ENCODE measurements at places on chromosomes 7 and 10.
A peak's percentile ranks its signal among the peaks of the same experiment; 100 is the strongest.

DNA sequence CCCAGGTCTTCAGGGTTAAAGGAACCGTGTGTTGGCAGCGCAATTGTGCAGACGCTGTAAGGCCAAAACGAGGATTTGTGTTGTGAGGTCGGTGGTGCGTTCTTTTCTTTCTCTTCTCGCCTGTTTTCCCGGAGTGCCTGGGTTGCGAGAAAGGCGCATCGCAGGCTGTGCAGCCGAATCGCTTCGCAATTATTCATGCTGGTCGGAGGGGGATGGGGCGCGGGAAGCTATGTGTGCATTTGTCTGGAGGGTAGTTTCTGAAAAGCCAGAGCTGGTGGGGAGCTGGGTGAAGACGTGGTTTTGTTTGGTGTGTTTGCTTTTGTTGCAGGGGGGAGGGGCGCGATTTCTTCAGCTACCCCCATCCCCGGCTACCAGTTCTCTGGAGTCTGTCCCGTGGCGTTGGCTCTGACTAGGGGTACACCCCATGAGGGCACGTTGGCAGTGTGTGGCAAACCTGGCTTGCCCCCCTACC, 2.1 kb downstream of the MXI1 start:
- DNase-seq, result peak; percentile 66

DNA sequence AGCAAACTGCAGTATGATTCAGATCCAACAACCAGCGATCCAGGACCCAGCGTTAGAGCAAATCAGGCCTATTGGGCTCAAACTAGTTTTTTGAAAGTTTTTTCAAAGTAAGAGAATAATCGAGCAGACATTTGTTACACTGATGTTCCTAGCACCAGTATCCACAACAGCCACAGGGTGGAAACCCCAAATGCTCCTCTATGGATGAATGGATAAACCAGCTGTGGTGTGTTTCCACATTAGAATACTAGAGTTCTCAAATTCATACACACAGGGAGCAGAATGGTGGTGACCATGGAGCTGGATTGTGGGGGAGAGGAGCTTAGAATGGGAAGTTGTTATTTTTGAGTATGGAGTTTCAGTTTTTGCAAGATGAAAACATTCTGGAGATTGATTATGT, 60.7 kb downstream of the PDIA4 start:
- DNase-seq, result no peak

GRCh38 chr7:106045139-106045538, 67.0 kb downstream of the SYPL1 start:
- no peak for DNase-seq

- no peak for DNase-seq
Measured at GRCh38 chr10:3681642-3682554, 103.1 kb downstream of the KLF6 start.

DNA sequence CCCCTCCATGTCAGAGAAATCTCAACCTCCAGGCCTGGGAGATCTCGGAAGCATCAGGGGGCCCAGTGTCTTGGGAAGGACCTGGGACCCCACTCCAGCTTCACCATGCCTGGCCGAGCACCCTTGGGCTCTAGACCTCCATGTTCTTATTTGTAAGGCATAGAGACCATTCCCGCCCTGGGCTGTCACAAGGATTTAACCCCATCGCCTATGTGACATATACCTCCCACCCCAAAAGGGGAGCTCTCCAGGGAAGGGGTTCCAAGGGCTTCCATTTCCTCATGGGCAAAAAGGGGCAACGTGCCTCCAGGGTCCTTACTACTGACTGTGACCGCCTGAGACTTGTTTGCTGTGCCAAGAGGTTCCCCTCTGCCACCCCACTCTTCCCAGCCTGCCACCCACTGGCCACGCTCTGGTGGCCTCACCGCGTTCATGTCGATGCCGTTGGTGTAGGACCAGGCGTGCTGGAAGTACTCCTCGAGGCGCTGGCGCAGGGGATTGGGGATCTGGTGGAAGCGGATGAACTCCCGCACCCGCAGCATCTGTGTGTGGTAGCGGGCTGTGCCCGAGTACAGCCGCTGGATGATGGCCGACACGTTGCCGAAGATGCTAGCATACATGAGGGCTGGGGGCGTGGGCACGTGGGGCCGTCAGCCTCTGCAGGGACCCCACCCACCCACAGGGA, 27.5 kb downstream of the KCNH2 start:
- no peak for DNase-seq

- DNase-seq, result no peak
Measured at GRCh38 chr10:38127812-38128211, 33.7 kb downstream of the ZNF37A start.

DNA sequence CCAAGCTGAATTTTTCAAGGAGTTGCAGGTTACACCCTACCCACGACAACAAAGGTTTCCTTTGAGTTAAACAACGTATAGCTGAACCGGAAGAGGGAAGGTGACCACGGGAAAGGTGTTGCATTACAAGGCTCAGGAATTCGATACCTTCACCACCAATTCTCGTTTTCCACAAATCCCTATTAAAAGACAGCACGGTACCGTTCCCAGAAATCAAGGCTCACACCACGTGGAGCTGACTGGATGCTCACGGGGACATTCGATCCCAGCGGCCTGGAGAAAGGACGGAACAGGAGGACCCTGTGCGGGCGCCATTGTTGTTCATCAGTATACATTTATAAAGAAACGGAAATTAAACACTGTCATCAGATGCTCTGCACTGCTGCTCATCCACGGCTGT, 56.4 kb downstream of the CTBP2 start:
- no peak for DNase-seq

GRCh38 chr7:157861551-157861950, 524.7 kb downstream of the DNAJB6 start:
- no peak for DNase-seq

- DNase-seq, result no peak
Measured at GRCh38 chr7:78151229-78151628, 352.7 kb downstream of the PHTF2 start.

DNA sequence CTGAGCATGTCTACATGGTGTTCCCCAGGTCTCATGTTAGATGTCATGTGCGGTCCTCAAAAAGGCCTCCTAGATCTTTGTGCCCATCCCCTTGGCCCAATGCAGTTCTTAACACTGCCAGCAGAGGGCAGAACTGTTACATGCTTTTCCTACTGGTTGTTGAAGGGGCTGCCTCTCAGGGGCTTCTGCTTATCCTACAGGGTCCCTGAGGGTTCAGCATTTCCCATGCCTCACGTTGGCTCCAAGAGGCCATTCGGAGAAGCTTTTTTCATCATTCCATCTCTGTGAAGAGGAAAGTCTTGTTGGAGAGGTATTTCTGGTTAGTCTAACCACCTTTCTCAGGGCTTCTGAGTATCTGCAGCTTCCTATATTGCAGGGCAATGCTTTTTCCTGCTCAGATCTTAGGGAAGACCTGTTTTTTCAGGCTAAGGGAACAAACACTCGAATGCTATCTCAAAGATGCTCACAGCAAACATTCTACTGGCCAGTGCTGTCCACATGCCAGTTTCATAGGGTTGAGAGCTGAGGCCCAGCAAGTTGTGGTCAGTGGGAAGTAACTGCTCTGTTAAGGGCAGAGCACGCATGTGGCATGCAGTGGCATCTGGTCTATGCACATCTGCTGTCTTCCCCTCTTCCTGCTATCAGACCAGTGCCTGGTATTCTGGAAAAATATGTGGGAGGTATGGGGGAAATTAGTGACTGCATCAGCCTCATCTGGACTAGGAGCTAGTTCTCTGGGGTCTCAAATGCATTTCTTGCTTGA, 31.5 kb downstream of the MBL2 start:
- DNase-seq, result no peak

GRCh38 chr7:137020351-137020750, 151.9 kb downstream of the CHRM2 start:
- DNase-seq, result no peak

DNA sequence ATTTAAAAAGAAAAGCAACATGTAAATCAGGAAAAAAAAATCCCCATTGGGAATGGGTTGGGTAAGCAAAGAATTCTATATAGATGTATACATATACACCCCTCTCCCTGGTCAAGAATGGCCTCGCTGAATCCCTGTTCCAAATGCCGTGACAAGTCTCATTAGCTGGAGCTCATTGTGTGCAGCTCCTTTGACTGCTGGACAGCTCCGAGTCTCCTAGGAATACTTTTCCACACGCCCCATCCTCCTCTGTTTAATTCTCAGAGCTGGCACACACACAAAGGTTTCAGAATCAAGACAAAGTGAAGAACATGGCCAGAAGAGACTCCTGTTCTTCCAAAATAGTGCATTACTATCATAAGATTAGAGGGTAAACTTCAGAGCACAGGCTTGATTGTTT, 130.9 kb upstream of the MKLN1 start:
- DNase-seq, result no peak

DNA sequence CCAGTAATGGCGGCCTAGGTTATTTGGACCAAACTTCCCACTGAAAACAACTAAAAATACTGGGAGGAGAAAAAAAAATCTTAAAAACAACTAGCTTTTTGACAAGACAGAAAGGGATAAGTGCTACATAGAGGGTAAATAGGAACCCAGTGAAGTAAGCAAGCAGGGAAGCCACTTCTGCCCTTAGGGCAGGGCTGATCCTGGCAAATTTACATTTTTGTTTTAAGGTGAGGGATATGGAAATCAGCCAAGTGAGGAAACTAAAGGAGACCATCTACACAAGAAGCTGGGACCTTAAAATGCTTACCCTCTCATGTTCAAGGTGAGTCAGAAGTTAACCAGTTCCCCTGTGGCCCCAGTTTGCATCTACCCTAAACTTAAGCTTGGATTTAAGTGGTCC, 46.5 kb upstream of the CYCS start:
- DNase-seq, result no peak

DNA sequence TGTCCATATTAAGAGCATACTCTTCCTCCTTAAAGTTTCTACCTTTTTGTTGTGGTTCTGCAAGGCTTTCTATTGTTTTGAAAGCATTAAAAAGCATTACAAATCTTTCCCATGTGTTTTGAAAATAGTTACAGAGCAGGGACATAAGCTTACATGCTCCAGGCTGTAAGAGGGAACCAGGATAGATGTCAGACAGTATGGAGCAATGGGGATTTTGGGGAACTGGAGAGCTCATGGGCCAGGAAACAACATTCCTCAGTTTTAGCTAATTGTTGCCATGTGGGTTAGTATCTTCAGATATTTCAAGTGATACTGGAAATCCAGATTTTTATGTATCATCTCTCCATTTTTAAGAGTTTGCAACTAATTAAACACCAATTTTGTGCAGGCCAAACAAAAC, 3.5 kb downstream of the MDFIC start:
- DNase-seq, result no peak

DNA sequence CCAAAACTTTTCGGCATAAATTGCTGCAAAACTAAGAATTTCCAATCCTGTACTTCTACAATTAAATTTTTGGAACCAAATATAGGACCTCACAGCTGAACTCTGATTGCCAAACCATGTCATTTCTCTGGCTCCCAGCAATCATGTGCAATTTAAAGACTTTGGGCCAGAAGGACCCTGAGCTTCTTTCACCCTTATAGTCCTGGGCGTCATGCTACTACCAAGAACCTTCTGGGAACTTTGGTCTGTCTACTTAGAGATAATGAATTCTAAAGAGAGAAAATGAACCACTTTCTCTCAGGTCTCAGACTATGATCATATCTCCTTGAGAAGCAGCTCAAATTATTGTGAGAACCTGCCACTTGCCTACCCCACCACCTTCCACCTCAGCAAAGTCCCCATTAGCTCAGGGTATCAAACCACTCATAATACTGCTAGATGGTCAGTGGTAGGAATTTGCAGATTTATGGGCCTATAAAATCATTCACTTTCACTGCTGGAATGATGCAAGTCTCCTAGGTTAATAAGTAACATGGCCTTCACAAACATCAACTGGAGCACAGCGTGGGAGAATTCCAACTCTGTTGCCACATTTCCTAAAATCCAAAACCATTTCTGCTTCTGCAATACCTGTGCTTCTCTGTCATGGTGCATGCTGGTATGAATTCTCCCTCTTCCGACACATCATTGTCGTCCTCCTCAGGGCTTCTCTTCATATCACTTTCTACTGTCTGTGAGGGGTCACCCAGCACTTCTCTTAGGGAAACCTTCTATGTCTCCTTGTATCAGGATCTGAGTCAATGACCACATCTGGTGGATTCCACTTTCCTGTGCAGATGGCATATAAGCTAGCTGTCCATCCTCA, 6.6 kb upstream of the WDR91 start:
- no peak for DNase-seq

DNA sequence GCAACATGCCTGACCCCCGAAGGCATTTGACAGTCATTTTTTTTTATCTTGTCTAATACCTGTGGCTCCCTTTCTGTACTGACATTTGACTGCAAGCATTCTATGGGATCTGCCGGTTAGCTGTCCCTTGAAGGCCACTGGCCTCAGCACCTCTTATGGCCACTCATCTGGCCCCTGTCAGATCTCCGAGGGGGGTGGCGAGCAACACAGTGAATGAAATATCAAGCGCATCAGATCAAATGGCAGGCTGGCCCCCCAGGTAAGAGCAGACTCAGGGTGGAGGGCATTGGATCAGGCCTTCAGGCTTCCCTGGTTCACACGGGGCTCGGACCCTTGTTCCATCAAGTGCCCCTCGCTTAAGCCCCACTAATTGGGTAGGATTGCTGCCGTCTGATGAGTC, 199.6 kb upstream of the MKI67 start:
- no peak for DNase-seq

DNA sequence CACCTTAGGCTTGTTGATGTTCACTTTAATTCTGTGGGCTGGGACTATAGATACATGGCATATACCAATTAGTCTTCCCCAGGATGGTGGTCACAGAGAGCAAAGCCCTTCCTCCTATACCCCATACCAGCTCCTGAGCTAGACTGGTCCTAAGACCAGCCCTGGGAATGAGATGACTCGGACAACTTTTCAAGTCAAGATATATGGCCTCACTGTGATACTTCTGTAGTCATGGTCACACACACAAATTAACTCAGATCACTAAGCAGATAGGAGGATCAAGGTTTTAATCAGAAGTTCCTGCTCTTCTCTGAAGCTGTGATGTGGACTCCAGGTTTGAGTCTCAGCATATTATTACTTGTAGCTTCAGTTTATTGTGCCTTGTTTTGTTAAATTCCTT, 53.1 kb downstream of the SLK start:
- no peak for DNase-seq

DNA sequence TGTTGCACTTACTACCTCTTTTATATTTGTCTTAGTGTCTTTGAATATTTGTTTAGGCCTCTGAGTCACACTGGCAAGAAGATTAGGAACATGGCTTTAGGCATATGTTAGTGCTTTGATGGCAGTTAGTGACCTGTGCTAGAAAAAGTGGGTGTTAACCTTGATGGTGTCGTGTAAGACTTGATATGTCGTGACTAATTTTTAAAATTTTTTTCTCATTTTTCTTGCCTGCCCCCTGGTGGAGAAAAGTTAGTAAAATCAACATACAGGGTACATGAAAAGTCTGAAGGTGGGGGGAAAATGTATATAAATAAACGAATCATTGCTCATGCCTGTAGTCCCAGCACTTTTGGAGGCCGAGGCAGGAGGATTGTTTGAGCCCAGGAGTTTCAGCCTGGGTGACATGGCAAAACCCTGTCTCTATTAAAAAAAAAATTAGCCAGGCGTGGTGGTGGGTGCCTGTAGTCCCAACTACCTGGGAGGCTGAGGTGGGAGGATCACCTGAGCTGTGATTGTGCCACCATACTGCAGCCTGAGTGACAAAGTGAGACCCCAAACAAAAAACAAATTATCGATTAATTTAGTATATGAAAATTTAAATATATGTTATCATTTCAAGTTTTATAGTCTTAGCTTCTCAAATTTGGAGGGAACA, 44.6 kb downstream of the TAX1BP1 start:
- peak; percentile 8 for DNase-seq
